Activated CD4-positive, alpha-beta T cell treated with anti-CD3 and anti-CD28 coated beads, Interleukin-2, amount 50 U/mL, for 48 hours (primary cell): ENCODE measurements at places on chromosomes 2 and 18.

GRCh38 chr18:25055076-25055475 lies 296.9 kb downstream of the ZNF521 start:
- no peak for DNase-seq

DNA sequence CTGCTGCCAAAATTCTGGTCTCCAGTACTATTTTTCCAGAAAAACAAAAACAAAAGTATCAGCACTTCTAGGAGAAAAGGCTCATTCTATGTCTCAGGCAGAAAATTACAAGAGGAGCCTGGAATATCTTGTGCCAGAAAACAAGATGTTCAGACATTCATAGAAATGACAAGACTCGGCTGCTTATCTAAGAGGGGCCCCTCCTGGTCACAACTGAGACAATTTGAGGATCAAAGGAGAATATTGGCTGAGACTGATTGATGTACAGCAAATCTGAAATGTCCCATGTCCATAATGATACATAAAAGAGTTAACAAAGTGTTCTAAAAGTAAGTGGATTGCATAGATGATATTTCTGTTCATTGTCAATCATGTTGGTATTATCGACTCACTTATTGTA lies 2.4 kb upstream of the RPS7 start:
- DNase-seq, result no peak

DNA sequence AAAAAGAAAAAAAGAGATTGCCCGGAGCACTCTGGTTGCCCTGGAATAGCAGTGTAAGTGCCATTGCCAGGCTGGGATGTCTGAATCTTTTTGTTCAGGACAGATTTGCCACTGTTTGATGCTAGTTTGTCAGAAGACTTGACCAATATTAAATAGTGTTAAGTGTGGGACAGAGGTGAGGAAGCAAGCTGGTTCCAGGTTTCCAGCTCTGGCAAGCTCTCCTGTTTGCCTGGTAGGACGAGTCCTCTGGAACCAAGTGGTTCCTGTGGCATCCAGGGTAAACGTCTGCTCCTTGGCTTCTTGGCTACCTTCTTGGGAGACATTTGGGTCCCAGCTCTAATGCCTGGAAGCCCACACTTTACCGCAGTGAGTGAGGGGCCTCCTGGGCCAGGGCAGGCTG lies 20.8 kb upstream of the IGFBP5 start:
- DNase-seq, result no peak

GRCh38 chr18:41378598-41378997 lies 576.4 kb upstream of the PIK3C3 start:
- no peak for DNase-seq

DNA sequence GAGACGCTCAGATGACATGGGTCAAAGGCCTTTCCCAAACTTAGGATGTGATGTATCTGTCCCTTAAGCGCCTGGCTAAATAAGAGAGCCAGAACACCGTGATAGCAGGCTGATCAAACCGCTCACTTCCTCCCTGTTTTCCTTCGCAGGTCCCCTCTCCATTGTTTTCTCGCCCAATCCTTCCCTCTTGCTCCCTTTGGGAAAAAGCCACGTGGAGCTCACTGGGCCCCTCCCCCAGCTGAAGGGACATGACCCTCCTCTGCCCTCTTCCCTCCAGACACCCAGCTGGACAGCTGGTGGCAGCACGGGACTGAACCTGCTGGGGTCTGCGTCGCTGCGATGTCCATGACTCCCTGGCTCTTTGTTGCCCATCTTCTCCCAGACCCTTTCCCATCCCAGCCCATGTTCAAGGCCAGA lies 201.7 kb downstream of the TNS1 start:
- DNase-seq, result no peak

GRCh38 chr18:74291472-74291770 lies 342 bp downstream of the CYB5A start:
- DNase-seq, result no peak

GRCh38 chr2:222203041-222203440 lies 95.8 kb downstream of the PAX3 start:
- no peak for DNase-seq

DNA sequence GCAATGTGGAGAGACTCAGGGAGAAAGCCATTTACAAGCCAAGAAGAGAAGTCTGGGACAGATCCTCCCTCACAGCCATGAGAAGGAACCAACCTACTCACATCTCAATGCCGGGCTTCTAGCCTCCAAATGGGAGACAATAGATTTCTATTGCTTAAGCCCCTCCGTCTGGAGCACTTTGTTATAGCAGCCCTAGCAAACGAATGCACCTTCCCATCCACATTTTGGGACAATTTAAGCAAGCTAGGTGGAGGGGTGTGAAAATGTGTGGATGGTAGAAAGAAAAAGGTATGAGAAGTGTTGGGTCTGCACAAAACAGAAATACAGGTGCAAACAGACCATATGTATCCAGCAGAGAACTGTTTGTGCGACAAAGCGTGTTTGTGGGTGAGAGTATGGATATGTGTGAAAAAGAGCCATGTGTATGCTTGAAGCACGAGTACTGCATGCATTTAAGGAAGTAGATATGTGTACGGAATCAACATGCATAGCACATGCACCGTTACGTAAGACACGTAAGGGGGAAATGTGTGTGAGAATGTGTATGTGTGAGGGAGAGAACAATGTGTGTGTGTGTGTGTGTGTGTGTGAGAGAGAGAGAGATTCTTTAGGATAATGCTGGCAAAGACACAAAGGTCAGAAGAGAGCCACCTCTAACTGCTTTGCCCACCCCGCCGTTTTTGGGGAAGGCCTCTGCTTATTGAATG lies 13.1 kb upstream of the E2F6 start:
- DNase-seq, result no peak

GRCh38 chr2:56449002-56449431 lies 265.2 kb downstream of the CCDC85A start:
- no peak for DNase-seq

DNA sequence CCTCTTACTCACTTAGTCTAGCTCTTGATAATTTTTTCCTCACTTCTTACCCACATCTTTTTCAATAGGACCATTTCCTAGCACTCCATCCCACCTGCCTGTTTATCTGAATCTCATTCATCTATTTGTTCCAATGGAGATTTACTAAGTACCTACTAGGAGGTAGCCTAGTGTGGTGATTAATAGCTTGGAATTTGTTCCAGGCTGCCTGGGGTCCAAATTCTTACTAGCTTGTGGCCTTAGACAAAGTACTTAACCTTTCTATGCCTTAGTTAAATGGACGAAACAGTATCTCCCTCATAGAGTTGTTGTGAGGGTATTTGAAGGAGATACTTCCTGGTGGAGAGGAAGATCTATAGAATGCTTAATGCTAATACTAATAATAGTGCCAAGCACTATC lies 42.9 kb upstream of the SERTAD2 start:
- no peak for DNase-seq

DNA sequence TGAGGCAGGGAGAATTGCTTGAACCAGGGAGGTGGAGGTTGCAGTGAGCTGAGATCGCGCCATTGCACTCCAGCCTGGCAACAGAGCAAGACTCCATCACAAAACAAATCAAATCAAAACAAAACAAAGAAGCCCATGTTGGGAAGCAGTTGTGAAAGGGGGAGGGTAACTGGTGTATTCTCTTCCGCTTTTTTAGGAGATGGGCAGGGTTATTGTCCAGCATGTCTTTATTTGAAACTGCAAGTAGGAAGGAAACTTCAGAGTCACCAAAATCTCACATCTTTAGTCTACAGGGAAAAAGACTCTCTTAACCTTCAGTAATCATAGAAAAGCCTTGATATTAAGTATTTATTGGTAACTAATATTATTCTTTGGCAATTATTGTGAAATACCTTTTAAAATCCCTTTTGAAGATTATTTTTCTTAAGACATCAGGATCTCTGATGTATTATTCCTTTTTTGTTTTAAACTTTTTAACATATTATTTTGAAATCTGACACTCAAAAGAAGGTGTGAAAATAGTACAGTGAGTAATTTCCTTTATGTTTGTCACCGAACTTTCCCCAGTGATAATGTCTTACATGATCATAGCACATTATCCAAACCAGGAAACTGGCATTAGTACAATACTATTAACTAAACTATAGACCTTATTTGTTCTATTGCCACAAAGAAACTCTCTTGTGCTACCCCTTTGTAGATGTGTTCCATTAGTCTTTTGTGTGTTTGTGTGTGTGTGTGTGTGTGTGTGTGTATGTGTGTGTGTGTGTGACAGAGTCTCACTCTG lies 84.3 kb upstream of the LTBP1 start:
- DNase-seq, result no peak
